Stimulated activated CD4-positive, alpha-beta T cell treated with anti-CD3 and anti-CD28 coated beads, TNF-alpha, amount 100 ng/mL, for 1 hour (primary cell): ENCODE measurements at places on chromosomes 2 and 18.

DNA sequence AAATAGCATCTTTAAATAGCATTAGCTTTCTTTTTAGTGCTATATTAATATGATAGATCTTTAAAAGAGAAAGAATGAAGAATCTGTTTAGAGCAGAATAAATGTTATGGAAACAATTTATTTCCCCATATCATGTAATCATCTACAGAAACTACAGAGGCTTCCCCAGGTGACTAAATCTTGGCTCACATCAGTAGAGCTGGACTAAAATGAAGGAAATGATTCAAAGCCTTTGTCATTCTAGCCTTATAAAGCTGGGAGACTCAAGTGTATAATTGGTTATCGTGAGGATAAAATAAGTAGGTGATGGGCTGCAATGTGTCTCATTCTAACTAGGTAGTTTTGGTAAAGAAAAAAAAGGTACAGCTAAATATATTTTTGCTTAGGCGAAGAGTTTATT is 83.2 kb upstream of the UNC80 start:
- DNase-seq = no peak

GRCh38 chr2:238650536-238650935 is 197.3 kb upstream of the TWIST2 start:
- no peak for DNase-seq

DNA sequence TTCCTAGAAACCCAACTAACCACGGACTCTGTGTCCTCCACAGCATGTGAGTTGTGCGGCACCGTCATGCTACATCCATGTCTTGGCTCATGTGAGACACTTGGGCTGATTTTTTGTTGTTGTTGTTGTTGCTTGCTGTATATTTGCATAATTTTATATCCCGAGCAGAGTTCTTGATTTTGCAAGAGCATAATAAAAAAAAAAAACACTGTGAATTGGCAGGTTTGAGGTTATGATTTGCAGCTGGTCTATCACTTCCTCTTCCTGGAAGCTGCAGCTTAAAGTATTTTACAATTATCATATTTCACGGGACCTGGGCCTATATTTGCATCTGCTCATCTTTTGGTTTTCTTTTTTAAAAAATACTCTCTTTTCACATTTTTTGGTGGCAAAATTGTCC is 142.3 kb upstream of the NRP2 start:
- no peak for DNase-seq

DNA sequence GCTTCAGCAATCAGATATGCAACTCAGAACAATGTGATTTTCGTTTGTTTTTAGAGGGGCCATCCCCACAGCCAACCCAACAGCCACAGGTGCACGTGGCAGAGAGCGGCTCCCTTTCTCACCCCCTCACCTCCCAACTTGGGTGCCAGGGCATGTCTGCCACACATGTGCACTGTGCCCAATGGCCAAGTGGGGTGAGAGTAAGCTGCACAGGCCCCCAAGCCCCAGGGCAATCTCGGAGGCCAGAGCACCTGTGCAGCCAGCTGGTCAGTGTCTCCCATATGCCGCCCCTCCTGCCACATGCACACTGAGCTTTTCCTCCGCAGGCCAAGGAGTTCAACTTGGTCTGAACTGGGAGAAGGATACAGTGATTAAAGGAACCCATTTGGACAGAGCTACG is 1130.2 kb downstream of the DSC3 start:
- DNase-seq = no peak

- no peak for DNase-seq
Observed at GRCh38 chr18:6624271-6624660, 105.2 kb upstream of the ARHGAP28 start.

GRCh38 chr18:24010673-24011072 is 3.9 kb upstream of the TTC39C start:
- no peak for DNase-seq

GRCh38 chr2:52034706-52035105 is 1002.8 kb upstream of the NRXN1 start:
- no peak for DNase-seq

- DNase-seq = no peak
Observed at GRCh38 chr2:46849046-46849715, 66.4 kb downstream of the MCFD2 start.

GRCh38 chr18:33821503-33821902 is 243.5 kb downstream of the ASXL3 start:
- no peak for DNase-seq

GRCh38 chr2:16241166-16242160 is 301.1 kb downstream of the MYCN start:
- no peak for DNase-seq

GRCh38 chr2:128406736-128407554 is 88.3 kb upstream of the HS6ST1 start:
- no peak for DNase-seq

DNA sequence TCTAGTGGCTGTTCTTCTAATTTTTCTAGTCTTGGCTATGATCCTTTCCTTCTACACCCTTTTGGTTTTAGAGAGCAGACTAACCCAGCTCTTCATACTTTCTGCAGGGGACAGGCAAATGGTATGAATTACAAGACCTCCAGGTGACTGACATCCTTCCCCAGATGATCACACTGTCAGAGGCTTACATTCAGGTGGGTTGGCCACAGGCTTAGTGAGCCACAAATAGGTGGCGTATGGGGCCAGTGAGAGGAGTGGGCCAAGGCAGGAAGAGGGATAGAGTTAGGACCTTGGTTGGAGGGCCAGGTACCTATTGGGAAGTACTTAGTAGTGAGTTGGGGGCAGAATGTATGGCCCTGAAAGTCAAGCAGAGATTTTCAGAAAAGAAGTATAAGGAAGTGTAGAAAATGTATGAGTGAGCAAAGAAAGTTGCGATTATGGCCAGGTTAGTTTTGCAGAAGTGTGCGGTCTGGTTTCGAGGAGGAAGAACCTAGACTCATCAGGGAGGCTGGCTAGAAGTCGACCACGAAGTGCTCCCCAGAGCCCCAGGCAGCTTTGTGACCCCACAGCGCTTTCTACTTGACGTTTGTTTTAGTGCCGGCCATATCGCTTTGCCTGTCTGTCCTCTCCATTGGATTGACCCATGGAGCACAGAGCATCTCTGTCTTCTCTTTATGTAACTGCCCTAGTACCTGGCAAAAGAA is 20.0 kb downstream of the SFTPB start:
- no peak for DNase-seq

DNA sequence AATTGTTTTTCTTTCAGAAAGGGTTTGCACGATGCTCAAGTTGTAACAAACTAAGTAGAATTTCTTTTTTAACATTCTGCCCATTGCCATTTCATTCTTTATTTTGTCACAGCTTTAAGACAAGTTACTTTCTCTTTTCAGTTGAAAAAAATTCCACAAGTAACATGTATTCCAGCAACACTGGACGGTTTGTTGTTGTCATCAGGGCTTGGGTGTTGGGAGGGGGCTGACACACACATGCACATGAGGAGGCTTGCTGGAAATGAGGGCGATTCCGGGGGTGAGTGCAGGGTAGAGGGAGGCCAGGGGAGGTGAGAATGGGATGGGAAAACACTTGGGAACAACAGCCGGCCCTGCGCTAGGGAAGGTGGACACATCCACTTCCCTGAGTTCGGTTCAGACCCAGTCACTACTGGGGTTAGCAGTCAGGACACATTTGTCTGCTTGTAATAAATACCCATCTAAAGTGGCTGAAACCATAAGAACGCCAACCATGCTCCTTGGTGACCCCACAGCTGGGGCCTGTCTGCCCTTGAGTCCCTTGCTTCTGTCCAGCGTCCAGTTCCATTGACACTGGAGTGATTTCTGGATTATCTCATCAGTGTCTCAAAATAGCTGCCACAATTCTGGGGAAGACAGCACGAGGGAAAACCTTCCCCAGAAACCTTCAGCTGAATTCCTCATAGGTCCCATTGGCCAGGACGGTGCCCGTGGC is 141.8 kb upstream of the BCL2L11 start:
- no peak for DNase-seq

DNA sequence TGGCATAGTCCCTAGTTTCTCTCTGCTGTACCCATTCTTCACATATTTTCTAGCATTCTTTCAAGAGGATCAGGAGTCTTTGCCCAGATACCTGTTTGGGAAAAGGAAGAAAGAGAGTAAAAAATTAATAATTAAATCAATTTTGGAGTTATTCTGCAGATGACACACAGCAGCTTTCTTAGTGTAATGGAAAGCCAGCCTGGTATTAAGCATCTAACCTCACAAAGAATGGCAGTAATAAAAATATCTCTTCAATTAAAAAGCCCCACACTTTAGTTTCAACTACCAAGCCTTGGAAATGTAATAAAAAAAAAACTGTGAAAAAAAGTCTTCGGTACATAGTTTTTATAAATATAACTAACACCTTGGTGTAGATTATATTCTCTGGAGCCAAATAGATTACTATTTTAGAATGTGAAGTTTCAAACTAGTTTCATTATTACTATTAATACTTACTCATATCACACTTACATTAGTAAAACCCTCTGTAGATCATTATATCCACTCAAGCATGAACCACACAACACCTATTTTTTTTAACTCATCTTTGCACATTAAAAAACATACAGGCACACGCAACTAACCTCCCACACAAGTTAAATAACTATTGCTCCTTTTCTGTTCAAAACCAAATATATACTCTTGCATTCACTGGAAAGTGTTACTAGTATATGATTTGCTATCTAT is 90.9 kb downstream of the GPD2 start:
- DNase-seq = no peak
